ENCODE measurements at places on chromosomes 7 and 10.

- DNase-seq, result no peak
Measured at GRCh38 chr7:55191161-55191925, 172.5 kb downstream of the EGFR start.

DNA sequence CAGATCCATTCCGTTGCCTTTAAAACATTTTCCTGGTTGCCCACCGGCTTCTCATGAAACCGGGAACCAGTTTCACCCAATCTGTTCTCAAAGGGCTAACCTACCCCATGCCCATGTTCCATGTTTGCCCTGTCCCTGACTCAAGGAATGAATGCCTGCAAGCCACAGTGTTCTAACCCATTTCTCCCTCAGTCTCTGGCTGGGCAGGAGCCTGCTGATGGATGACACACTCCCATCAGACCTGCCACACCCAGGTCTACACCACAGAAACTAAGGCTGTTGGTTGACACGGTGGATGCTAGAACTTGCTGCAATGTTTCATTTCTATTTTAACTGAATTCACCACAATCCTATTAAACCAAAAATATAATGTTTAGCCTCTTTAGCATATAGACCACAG, 15.6 kb downstream of the CLRN3 start:
- DNase-seq, result no peak

DNA sequence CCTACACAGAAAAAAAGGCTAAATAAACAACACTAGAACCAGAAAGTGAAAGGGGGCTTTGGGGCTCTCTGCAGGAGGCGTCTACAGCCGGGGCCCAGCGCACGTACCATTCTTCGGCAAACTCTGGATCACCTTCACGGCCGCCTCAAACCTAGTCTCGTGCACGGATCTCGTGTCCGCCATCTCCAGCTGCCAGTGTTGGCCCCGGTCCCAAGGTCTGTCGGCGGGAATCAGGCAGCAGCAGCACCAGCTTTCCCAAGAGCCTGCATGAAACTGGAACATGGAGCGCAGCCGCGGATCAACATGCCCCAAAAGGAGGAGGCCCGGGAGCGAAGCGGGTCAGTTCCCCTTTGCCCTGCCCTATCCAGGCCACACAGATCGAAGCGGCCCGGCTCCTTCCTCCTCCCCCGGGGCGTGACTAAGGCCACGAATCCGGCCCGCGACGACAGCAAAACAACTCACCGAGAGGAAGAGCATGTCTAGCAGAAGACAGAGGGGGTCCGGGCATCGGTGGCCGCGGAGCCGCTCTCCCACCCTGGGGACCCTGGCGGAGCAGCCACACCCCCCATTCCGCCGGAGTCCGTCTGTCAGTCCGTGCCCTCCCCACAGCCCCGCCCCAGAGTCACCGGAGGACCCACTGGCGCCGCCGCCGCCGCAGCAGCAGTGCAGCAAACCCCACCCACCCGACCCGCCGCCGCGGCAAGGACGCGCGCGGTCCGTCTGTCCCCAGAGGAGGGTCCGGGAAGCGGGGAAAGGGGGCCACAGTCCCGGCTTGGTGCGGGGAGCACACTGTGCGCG, at the start of gene ACBD5:
ACBD5 (minus strand) TSS at position 586 of the 798 bp plus-strand sequence; CDS start at position 477, 109 bp downstream.
- DNase-seq, result peak; percentile 70

DNA sequence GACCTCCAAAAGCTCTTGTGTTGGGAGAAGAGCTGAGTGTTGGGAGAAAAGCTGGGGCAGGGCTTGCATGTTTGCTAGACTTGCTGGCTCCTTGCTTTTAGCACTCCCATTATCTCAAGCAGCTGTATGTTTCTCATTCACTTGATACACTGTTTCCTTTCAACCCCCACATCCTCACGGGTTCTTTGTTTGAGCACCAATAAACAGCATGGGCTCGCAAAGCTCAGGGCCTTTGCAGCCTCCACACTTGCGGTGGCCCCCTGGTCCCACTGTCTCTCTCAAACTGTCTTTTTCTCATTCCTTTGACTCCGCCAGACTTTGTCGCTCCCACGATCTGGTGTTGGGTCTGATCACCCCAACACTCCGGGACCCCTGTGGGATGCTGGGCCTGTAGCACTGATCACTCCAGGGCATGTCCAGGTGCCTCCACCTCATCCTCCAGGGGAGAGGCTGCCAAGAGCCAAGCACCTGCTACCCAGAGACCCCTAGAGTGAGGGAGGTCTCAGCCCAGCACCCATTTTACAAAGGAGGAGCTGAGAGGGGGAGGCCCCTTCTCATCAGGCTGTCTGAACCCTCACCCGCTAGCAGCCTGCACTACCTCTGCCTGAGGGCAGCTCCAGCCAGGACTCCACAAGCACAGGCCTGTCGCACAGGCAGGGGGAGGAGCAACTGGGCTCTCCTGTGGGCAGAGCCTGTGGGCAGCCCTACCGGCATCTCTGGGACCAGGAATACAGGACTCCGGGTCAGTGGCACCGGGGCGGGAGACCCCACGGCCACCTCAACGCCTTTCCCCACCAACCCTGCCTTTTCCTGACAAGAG, 49.1 kb upstream of the MSMB start:
- DNase-seq, result no peak

GRCh38 chr7:114644455-114644854, 229.8 kb downstream of the FOXP2 start:
- DNase-seq, result no peak

DNA sequence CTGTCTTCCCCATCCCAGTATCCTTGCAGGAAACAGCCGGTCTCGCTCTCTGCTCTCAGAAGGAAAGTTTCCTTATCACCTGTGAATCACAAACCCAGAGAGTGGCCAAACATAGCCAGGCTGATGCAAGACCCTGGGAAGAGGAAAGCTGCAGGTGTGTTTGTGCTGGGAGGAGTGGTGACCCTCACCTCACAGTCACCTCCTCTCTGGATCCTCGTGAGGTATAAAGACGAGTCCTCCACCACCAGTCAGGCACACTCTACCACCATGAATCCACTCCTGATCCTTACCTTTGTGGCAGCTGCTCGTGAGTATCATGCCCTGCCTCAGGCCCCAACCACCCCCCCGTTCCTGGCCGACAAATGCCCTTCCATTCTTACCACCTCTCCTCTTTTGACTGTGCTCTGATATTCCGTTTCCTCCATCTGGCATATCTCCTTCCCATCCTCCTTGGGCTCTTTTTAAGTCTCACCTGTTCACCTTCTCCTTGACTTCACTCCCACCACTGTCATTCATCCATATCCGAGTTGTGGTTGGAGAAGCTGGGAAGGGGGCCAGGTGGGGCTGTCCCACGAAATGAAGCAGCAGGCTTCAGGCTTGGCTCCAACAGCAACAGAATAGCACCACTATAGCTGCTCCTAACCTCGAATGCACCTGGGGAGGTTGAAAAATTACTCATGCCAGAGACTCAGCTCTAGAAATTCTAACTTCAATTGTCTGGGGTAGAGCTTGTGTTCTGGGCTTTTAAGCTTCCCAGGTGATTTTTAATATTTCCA, at the start of gene PRSS1:
PRSS1 (plus strand) TSS at position 255 of the 776 bp plus-strand sequence; CDS start at position 268, 13 bp downstream.
- no peak for DNase-seq

- DNase-seq, result no peak
Measured at GRCh38 chr10:20007426-20007825, 191.2 kb downstream of the PLXDC2 start.

DNA sequence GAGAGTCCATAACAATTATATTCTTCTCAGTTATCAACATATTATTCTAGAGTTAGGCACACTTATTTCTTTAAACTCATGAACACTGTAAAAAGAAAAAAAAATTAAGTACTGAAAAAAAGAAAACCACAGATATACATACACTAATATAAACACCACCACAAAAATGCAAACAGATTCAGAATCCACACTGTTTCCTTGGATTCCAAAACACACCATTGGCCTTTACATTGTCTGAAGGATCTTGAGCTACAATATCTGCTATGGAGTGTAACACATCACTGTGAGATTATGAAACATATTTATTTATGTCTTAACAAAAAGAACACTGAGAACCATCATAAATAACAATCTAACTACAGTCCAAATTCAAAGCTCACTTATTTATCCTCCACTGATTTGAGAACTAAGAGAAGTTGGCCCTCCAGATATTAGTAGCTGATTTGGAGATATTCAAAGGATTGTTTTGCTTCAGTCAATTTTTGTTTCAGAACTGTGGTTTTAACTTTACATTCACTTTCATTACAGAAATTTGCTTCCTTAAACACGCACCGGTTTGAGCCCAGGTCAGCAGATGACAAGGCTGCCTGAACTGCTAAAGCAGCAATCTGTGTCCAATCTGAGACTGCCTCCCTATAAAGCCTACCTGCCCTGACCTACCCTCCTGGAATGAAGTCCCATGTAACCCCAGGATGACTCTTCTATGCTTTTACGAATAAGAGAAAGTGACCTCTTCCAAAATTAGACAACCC, 47.0 kb upstream of the CDK1 start:
- peak; percentile 1 for DNase-seq

GRCh38 chr10:113958631-113959382, 84.9 kb upstream of the ADRB1 start:
- no peak for DNase-seq

DNA sequence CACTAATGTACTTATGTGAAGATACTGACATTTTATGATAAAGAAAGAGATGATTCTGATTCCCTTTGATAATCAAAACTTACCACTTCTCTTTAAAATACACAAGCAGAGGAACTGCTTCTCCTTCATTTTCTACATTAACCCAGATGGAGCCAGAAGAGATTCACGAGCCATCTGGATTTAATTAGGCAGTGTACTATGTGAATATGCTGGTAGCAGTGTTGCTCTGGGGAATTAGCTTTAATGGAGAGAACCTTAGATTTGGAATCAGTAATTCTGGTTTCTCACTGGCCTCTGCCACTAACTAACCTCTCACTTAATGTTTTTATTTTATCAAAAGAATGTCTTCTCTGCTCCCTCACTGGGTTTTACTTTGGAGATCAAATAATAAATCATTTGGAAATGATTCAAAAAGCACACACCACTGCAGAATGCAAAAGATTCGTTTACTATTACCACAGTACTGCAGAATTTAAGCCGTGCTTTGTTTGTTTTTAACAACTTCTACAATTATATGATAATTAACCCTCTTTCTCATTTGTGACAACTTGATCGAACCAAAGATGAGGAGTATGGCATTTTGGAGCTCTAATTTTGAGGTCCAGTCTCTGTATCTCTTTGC, 77.5 kb upstream of the PHYHIPL start:
- no peak for DNase-seq

- DNase-seq, result no peak
Measured at GRCh38 chr10:106615081-106615480, 549.4 kb downstream of the SORCS1 start.

DNA sequence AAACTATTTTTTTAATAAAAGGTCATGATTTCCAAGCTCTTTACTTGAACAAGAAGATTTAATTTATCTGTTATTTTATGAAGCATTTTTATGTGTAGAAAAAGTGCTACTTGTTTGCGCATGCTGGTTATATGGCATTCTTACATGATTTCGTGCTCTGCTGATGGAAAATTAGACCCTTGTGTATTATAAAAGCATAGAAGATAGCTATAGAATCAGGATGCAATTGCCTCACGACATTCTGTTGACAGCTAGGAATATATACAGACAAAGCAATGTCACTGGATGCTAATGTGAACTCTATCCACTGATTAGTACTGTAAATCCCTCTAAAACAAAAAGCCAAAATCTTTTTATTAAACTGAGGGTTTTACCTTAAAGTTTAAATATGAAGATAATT, 255.9 kb downstream of the MDFIC start:
- no peak for DNase-seq

DNA sequence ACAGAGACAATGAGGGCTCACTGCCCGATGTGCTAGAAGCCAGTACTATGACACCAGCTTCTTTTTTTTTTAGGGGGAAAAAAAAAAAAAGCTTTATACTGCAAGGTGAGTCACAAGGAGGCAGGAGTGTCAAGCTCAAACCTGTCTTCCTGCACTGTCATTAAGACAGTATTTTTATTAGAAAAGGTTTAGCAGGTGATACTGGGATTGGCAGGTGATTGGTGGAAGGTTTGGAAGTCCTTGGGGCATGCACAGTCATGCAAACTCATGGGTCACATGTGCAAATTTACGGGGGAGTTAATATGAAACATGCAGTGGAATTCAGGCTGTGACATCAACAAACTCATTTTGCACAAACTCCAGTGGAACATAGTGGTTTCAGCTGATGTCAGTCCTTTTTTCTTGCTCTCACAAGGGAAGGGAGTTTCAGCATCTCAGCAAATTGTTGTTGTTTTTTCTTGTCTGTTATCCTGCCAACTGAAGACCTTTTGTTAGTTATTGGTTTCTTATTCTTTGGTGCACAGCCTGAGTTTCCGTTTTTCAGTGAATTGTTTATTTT, 530.6 kb downstream of the ANKRD7 start:
- no peak for DNase-seq

DNA sequence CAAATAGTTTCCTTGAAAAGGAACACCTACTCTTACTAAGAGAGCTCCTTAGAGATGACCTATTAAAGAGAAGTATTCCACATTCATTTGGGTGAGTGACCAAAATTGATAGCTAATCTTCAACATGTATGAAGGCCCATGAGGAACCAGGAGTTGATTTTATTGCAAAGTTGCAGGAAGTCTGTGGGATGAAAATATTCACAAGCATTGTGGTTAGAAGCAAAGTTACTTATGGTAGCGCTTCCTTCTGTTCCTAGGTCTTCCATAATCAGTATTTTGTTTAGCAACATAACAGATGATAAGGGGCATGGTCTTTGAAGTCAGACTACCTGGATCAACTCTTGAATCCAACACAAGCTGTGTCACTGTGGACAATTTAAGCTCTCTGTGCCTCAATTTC, 164.5 kb downstream of the DGKB start:
- no peak for DNase-seq

DNA sequence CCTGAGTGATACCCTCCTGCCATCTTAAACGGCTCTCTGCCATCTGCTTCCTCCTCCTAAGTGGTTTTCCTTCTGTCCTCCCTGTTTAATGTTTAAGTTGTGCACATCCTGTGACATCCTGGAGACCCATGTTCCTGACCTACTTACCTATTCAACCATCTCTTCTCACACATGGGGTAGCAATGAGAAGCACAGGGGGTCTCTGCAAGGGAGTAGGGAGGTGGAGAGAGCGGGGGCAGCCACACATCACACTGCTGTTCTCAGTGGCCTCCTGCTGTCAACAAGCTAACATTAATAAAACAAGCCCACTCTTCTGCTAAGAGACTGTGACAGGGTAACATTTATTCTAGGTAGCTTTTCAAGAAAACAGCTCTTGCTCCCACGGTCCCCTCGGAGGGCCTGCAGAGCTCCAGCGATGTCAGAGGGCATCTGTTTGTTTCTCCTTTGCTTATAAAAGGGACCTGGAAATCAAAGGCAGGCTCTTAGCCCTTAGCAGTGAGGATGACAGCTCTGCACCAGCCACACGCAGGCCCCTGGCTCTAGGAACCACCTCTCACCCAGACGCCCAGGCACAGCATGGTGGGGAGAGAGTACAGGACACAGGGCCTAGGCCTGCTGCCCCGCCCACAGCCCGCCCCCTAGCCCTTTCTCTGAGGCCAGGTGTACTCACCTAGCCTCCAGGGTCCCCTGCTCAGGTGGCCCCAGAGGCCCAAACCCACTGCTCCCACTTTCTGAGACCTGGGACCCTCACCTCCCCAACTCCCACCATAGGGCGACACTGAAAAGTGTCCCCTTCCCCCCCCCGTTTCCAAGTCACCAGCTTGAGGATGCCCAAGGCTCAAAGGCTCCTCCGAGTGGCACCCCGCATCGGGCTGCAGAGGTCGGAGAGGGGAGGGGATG, 943 bp upstream of the SLC18A2 start:
- DNase-seq, result no peak

- no peak for DNase-seq
Measured at GRCh38 chr7:25286756-25287155, 58.5 kb upstream of the NPVF start.

- no peak for DNase-seq
Measured at GRCh38 chr7:97078023-97078969, 39.2 kb upstream of the SDHAF3 start.

- no peak for DNase-seq
Measured at GRCh38 chr7:142542105-142542504, 207.2 kb upstream of the PRSS1 start.

- no peak for DNase-seq
Measured at GRCh38 chr7:909358-910329, 33.3 kb downstream of the GET4 start.

Data from activated T-cell treated with anti-CD3 and anti-CD28 coated beads for 48 hours (primary cell).